ENCODE measurements at places on chromosomes 13 and 19.

- peak; percentile 21 for DNase-seq
These were observed 359.6 kb downstream of the FOXO1 start for GRCh38 chr13:40306817-40307216.

GRCh38 chr13:99205621-99206220 lies 5.1 kb downstream of the UBAC2 start:
- DNase-seq = no peak

- DNase-seq = no peak
These were observed 392.5 kb downstream of the DIAPH3 start for GRCh38 chr13:59771272-59771671.

GRCh38 chr19:50994129-50994528 lies 7.3 kb downstream of the KLK8 start:
- no peak for DNase-seq

DNA sequence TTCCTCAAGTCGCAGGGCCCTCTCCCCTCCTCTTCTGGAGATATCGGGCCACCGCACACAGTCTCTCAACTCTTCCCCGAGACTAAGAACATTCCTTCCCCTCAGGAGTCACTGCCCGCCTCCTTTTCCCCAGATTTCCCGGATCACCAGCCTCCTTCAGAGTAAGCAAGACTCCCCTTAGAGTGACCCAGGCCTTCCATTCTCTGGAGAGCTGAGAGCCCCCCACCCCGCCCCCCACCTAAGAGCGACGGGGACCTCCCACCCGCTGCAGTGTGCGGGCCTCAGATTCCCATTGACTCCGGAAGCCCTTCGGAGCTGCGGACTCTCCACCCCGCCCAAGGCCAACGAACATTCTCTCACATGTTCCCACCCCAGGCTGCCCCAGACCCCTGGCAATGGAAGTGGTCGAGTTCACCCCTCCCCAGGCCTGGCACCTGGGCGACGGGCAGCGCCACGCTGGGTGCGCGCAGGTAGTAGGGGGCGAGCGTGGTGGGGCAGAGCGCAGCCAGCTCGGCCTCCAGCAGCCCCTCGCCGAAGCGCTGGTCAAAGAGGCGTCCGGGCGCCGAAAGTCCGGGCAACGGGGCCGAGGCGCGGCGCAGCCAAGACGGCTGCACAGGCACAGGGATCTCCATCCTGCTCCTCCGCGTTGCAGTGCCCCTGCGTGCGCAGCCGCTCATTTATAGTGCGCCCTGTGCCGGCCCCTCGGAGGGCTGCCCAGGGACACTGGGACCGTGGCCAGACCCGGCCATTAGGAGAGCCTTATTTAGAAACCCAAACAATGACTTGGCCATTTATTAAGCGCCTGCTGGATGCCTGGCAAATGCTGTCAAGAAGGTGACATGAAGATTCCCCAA lies at the start of gene HSPB6:
Gene HSPB6, minus strand, starts transcription at position 653 of the 854 bp plus-strand sequence. Its CDS starts 21 bp downstream, at position 632.
- no peak for DNase-seq

DNA sequence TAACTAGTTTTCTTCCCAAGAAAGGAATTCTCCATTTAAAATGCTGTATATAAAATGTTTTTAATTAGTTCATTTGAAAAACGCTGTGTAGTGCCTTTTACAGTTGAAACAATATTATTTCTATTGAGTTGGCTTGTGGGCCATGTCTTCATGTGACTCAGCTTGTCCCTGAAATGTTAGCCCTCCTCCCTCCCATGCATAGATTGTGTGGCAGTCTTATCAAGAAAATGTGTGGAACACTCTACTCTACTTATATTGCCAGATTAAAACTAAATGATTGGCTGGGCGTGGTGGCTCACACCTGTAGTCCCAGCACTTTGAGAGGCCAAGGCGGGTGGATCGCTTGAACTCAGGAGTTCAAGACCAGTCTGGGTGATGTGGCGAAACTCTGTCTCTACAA lies 33.4 kb downstream of the TFDP1 start:
- DNase-seq = no peak

DNA sequence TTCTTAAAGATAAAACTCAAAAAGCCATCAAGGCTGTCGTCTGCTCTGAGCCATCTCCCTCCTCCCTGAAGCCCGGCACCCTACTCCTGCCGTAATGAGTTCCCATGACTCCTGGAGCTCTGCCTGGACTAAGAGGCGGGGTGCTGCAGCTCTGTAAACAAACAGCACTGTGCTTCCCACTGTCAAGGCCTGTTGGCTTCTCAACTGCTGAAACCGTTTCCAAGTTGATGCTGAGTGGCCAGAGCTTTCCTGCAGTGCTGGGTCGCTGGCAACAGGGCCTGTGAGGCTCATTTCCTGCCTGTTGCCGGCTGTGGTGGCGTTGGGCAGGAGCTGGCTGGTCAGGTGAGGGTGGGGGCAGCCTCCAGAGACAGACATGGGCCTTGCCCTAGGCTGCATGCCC lies 26.7 kb upstream of the ISYNA1 start:
- DNase-seq = no peak

GRCh38 chr13:42363941-42364612 lies 92.1 kb downstream of the AKAP11 start:
- no peak for DNase-seq

- no peak for DNase-seq
These were observed 512.0 kb upstream of the PCDH20 start for GRCh38 chr13:61927648-61928047.

DNA sequence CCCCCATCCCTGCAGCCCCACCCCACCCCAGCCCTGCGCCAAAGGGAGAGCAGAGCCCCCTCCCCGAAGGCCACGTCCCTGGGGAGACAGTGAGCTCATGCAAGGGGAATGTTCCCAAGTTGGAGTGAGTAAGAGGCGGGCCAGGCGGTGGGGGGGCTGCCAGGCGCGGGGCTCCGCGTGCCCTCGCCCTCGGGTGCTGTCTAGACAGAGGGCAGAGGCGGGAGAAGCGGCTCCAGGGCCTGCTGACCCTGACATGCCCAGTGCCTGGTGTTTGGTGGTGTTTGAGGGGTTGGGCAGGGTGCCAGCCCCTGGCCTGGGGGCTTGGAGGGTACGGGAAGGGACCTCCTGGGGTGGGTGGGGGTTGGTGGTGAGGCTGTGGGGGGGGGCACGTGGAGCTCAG lies 1.0 kb downstream of the FSTL3 start:
- no peak for DNase-seq

DNA sequence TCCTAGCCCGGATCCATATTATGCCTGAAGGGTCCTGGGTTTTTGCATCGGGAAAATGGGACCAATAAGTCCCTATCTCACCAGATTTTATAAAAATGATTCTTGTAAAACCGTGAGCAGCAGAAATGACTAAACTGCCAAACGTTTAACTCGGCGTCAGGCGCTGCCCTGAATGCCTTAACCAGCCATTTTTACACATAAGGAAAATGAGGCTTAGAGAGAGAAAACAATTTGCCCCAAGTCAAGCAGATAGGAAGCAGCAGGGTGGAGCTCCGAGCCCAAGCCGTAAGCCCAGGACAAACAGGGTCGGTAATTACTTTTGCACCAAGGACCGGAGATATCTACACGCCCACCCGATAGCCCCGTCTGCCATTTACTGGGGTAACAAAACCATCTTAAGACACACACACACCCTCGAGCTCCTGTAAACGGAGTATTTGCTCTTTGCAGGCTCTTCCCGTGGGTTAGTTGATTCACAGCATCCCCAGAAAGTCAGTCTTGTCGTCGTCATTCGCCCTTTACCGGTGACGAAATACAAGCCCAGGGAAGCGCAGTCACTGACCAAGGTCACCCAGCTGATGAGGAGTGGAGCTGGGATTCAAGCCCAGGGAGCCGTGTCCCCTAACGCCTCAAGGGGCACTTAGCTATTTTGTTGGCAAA lies 16.0 kb upstream of the MRI1 start:
- DNase-seq = peak; percentile 61

DNA sequence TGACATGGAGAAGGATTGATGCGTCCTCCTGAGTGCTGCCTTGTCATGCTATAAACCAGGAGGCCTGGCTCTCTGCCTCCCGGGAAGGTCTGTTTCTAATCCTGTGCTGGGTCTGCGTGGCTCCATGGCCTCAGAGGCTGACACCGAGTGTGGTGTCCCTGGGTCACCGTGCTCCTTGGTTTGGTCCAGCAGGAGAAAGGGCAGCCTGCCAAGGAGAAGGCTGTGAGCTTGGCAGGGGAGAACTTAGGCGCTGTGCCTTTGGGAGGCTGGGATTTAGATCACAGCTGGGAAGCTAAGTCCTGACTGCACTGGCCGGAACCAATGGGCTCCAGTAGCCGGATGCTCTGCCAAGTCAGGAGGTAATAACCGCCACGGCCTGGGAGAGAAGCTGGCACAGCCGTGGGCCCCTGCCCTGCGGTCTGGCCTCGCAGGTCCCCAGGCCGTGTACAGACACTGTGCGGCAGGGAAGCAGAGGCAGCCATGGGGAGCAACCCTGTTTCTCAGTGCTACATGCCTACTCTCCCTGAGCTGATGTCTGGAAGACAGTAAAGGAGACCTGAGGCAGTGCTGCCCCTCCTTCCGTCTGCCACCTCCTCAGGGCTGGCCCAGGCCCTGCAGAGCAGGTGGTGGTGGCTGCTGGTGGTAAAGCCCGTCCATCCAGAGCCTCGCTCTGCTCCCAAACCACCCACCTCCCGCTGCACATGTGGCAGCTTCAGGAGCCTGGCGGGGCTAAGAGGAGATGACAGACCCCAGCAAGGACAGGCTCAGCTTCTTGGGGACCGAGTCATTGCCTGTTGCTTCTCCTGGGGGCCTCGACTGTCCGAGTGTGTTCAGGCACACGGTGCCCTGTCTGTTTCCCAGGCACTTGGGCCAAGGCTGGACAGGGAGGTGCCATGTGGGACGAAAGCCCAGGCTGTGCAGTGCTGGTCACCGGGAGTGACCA lies 44.9 kb downstream of the C13orf46 start:
- no peak for DNase-seq

GRCh38 chr13:97329331-97329730 lies 104.6 kb upstream of the RAP2A start:
- no peak for DNase-seq

DNA sequence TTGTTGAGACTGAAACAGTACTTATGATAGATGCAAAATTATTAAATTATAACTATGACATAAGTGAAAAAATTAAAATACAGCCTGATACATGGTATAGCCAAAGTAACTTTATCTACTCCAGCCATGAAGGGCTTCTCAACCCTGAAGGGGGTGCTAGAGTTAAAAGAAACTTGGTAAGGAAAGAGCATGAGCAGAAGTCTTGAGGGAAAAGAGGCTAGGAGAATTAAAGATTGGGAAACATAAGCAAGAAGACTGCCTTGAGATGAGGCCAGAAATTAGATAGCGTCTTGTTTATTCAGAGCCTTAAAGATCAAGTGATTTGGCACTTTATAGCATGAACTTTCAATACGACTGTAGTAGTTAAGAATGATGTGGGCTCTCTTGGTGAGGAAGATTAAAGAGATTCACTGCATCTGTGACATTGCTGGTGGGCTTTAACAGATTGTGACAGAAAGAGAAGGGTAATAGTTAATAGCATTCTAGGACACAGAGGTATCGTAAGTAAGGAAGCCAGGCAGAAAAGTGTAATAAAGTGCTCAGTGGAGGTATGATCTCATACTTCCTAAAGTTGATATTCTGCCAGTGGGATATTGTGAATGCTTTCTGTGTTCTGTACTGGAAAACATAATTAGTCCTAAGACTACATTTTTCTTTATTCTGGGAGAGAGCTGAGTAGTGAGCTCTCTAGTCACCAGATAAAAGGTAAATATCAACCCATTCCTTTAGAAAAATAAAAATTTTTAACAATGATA lies 385.4 kb upstream of the PRR20A start:
- no peak for DNase-seq

- DNase-seq = no peak
These were observed 829 bp upstream of the ATCAY start for GRCh38 chr19:3879656-3880055.

DNA sequence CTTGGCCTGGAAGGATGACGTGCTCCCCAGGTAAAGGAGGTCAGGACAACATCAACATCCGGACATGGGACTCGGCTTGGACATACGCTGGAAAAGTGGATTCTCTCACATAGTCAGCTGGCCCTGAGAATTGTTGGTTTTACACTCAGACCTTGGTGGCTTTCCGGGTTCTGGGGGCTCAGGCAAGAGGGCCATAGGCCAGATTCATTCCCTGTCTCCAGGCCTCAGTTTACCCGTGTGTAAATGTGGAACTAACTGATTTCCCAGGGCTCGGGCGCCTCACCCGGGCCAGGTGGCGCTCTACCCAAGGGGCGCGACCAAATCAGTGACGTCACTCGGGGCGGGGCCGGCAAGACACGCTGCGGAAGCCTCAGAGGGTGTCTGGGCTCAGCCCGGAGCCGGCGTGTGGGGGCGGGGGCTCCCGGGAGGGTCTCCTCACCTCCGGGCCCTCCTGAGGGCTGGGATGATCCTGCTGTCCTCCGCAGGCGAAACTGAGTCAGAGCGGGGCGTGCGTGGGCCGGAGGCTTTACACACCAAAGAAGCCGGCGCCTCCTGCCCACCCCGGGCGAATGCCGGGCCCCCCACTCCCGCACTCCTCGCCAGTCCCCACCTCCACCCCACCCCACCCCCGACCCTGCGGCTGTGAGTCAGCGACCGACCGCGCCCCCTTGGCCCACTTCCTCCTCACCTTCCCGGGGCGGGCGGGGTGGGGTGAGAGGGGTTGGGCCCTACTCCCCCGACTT lies 862 bp upstream of the VASP start:
- DNase-seq = peak; percentile 96

GRCh38 chr13:85659493-85659892 lies 139.7 kb downstream of the SLITRK6 start:
- no peak for DNase-seq

- DNase-seq = no peak
These were observed 9.9 kb downstream of the ARL11 start for GRCh38 chr13:49638030-49638743.

- peak; percentile 26 for DNase-seq
These were observed 23.1 kb downstream of the SIAH3 start for GRCh38 chr13:45828256-45828968.

GRCh38 chr13:28237944-28238343 lies 99.6 kb downstream of the PAN3 start:
- DNase-seq = no peak

DNA sequence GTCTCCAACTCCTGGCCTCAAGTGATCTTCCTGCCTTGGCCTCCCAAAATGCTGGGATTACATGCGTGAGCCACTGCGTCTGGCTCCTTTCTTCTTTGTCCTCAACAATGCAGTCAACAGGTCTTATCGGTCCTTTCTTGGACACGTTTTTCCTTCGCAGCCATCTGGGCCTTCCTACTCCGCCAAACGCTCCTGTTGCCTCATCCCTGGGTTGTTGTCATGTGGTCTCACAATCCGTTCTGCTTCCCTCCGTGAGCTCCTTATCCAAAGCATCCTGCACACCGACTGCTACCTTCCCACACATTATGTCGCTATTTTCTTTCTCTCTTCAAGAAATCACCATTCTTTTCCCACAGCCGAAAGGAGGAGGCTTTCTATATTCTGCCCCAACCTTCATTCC lies 306.8 kb downstream of the DCLK1 start:
- no peak for DNase-seq

- no peak for DNase-seq
These were observed 732 bp upstream of the DCLK1 start for GRCh38 chr13:36131931-36132297.

DNA sequence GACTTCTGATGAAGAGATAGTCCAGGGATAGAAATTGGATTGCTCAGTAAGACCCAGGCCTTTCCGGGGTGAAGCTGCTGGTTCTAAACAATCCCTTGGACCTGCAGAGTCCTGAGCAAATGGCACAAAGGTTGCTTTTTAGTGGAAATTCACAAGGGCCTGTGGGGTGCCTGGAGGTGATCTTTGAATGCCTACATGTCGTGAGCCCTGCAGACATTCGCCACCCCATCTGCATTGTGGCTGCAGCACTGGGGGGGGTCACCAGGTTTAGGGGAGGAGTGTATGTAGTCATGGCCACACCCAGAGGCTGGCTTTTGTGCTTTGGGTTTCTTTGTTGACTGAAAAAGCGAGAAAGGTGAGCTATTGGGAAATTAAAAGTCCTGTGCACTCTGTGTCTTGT lies 41.4 kb downstream of the SLC7A9 start:
- no peak for DNase-seq

Data from inflammatory macrophage treated with lipopolysaccharide for 4 hours (primary cell).